CD4-positive, alpha-beta memory T cell (primary cell): ENCODE measurements at places on chromosomes 3 and 15. TPM values are rescaled to one million over a fixed set of nuclear protein-coding genes. Genes with fewer than 3 reads are reported as not detected.
A peak's percentile ranks its signal among the peaks of the same experiment; 100 is the strongest.

- no peaks in the 10 kb centered on the region for H3K4me1 ChIP-seq
- no peak overlapping the region for H3K4me3 ChIP-seq
- DNase-seq = no peak
- no peak overlapping the region for H3K27ac ChIP-seq
These were observed 18.1 kb downstream of the DNAJC13 start for GRCh38 chr3:132435224-132435910.

The MYH15 gene
- polyA plus RNA-seq = not detected

DNA sequence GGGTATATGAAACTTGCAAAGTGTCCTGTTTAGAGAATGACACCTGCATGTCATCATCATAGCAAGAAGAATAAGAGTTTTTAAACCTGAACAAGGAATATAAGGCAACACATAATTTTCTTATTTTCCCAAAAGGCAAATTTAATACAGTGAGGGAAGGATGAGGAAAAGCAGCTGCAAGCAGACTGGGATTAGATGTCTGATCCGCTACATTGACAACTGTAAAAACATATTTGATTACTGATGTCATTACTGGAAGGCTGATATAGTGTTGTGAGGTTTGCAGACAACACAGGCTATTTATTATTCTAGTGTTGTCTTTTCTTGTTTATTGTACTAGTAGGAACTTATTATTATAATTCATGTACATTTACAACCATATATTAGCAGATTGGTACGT is 528.7 kb downstream of the ZIC1 start:
- H3K4me3 ChIP-seq = no peak overlapping the region
- H3K36me3 ChIP-seq = no peaks in the 10 kb centered on the region
- no peaks in the 10 kb centered on the region for H3K4me1 ChIP-seq
- H3K27me3 ChIP-seq = no peaks in the 10 kb centered on the region

The CPA3 gene
- not detected for polyA plus RNA-seq

The PODXL2 gene
- polyA plus RNA-seq = 8.0 TPM

GRCh38 chr3:10281951-10282350 is 10.8 kb downstream of the GHRL start:
- no peak overlapping the region for H3K27ac ChIP-seq
- no peak overlapping the region for H3K4me3 ChIP-seq
- H3K36me3 ChIP-seq = peaks cover 46% of the 10 kb centered on the region
- no peaks in the 10 kb centered on the region for H3K27me3 ChIP-seq
- peaks cover 23% of the 10 kb centered on the region for H3K4me1 ChIP-seq
- DNase-seq = no peak

The NFKBIZ gene
- 7.3 TPM for polyA plus RNA-seq

DNA sequence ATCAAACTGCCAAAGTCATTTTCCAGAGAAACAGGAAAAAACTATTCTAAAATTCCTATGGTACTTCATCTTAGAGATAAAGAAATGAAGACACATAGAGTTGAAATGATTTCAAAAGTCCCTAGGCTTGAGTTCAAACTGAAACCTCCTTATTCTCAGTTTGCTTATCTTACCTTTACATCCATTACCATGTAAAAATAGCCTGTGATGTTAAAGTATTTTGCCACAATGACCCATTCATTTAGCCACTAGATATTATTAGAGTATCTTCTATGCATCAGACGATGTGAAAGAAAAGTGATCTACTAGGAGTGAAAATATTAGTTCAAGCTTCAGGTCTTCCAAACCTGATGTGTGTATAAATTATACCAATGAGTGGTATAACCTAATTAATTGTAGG is 55.1 kb upstream of the TTC14 start:
- no peaks in the 10 kb centered on the region for H3K36me3 ChIP-seq
- no peaks in the 10 kb centered on the region for H3K27me3 ChIP-seq
- no peak overlapping the region for H3K4me3 ChIP-seq
- no peak overlapping the region for H3K27ac ChIP-seq
- H3K4me1 ChIP-seq = no peaks in the 10 kb centered on the region

DNA sequence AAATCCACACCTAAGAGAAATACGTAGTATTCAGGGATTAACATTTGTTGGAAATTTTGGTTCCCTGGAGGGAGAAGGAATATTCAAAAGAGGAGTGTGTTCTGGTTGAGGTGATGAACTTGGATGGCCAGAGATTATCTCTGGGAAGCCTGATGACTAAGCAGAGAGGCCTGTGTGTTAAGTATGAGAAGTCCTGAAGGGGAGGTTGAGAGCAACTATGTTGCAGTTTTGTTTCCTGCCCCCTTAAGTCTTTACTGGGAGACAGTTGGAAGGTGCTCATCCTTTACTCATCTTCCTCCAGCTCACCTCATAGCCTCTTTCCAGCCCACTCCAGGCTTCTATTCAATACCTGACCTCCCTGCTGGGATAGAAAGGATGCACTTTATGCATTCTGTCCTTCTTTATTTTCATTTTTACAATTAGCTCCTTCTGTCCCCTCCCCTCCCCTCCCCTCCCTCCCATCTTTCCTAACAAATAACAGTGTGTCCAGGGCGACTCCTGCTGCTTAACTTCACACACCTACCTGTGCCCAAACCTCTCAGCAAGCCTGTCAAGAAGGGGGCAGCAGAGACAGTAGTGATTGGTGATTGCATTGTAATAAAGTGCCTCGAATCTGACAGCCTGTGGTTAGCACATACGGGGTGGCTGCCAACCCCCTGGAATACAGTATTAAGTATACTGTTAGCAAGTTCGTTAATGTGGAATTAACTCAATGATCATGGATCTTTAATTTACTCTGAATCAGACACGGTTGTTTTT is 11.9 kb downstream of the RAP2B start:
- H3K4me1 ChIP-seq = peaks cover 17% of the 10 kb centered on the region
- no peaks in the 10 kb centered on the region for H3K36me3 ChIP-seq
- no peak overlapping the region for H3K27ac ChIP-seq
- no peaks in the 10 kb centered on the region for H3K27me3 ChIP-seq
- DNase-seq = no peak

The MESP2 gene
- polyA plus RNA-seq = not detected

The PLSCR2 gene
- 0.20 TPM for polyA plus RNA-seq

DNA sequence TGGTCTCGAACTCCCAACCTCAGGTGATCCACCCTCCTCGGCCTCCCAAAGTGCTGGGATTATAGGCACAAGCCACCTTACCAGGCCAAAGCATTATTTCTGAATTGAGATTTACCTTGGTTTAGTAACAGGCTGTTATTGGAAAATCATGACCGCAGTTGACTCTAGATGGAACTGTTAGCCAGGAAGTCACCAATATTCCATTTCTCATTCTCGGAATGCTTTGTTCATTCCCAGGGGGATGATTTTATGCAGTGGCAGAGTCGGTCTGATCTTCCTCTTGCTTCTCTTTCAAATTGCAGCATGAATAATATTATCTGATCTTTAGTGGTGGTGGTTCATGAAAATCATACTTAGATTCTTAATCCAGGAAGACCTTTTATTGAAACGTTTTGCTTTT is 195.5 kb upstream of the MBNL1 start:
- no peak overlapping the region for H3K27ac ChIP-seq
- no peaks in the 10 kb centered on the region for H3K36me3 ChIP-seq
- H3K4me3 ChIP-seq = no peak overlapping the region
- no peaks in the 10 kb centered on the region for H3K27me3 ChIP-seq
- no peaks in the 10 kb centered on the region for H3K4me1 ChIP-seq

- H3K4me3 ChIP-seq = no peak within 1 kb of the TSS
- no peak for DNase-seq
- H3K36me3 ChIP-seq = no peaks in the 10 kb centered on the region
- H3K4me1 ChIP-seq = no peaks in the 10 kb centered on the region
- no peaks in the 10 kb centered on the region for H3K27me3 ChIP-seq
These were observed at the start of gene CLDN16 for GRCh38 chr3:190387578-190388213. CLDN16 (plus strand) TSS chr3:190388163; CDS start chr3:190388330, 167 bp downstream.

GRCh38 chr3:5644773-5645670 is 457.5 kb downstream of the EDEM1 start:
- no peaks in the 10 kb centered on the region for H3K36me3 ChIP-seq
- no peak for DNase-seq
- H3K27me3 ChIP-seq = no peaks in the 10 kb centered on the region
- H3K4me1 ChIP-seq = no peaks in the 10 kb centered on the region
- H3K4me3 ChIP-seq = no peak overlapping the region

The TLR9 gene
- not detected for polyA plus RNA-seq

The MRPL47 gene
- 61.8 TPM for polyA plus RNA-seq

The ALG1L2 gene
- not detected for polyA plus RNA-seq

GRCh38 chr15:81288040-81288439 is 35.9 kb downstream of the STARD5 start:
- no peak overlapping the region for H3K4me3 ChIP-seq
- peak overlapping the region; percentile 58 for H3K27ac ChIP-seq
- H3K4me1 ChIP-seq = peaks cover 88% of the 10 kb centered on the region
- H3K27me3 ChIP-seq = no peaks in the 10 kb centered on the region
- DNase-seq = no peak

DNA sequence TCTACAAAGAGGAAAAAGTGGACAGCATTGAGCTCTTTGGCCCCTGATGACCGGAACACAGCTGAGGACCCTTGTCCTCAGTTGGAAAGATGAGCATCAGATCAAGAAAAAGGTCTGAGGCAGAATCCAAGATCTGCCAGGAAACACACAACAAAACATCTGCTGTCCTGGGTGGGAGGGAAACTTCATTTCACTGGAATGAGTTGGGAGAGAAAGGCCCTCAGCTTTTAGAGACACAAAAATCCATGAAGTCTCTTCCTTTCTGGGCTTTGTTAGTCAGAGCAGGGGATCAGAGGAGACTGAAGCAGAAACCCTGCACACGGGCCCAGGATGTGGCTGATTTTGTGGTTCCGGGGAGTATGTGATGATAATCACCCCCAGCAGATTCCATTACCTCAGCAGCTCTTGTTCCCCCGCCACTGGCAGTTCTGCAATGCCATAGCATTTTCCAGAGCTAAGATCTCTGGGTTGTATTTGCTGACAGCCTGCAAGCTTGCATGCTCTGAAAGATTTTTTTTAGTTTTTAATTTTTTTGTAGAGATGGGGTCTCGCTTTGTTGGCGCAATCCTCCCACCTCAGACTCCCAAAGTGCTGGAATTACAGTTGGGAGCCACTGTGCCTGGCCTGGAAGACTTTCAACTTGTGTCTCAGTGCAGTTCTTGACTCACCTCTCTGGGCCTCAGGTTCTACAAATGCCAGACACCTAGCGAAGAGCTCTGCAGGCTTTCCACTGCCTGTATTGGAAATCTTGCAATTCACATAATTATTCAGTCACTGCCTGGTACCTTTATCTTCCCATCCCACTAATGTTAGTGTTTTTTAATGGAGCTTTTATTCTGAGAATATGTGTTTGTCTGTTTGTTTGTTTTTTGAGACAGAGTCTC is 5.8 kb upstream of the TATDN2 start:
- peaks cover 54% of the 10 kb centered on the region for H3K4me1 ChIP-seq
- H3K36me3 ChIP-seq = no peaks in the 10 kb centered on the region
- no peaks in the 10 kb centered on the region for H3K27me3 ChIP-seq

The COLQ gene
- 2.8 TPM for polyA plus RNA-seq

DNA sequence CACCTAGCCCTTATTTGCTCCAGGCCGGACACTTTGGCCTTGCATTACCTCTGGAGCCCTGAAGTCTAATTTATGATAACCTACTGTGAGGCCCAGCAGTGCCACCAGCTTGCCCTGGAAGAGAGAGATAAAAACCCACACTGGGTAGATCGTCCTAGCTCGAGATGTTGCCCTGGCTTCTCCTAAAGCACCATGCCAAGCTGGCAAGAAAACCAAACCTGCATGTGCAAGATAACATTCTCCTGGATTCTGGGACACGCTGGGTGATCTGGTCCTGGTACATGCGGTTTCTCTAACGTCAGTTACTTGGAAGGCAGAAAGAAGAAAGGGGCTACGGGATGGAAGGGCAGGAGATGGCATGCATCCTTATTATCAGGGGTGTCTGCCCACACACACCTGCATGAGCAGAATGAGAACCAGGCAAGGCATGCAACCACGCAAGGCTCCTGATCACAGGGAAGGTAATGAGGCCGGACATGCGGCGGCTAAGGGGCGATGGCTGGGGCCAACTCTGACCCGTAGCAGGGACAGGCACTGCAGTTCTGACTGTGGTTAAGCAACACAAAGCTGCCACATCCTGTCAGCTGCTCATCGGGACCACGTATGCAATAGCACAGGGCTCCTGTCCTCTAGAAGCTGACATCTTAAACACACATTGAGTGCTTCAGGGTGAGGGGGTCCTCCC is 73.0 kb downstream of the OXNAD1 start:
- peaks cover 6% of the 10 kb centered on the region for H3K36me3 ChIP-seq
- DNase-seq = peak; percentile 63
- H3K27me3 ChIP-seq = no peaks in the 10 kb centered on the region
- H3K4me1 ChIP-seq = peaks cover 39% of the 10 kb centered on the region
- peak overlapping the region; percentile 23 for H3K27ac ChIP-seq
- no peak overlapping the region for H3K4me3 ChIP-seq

DNA sequence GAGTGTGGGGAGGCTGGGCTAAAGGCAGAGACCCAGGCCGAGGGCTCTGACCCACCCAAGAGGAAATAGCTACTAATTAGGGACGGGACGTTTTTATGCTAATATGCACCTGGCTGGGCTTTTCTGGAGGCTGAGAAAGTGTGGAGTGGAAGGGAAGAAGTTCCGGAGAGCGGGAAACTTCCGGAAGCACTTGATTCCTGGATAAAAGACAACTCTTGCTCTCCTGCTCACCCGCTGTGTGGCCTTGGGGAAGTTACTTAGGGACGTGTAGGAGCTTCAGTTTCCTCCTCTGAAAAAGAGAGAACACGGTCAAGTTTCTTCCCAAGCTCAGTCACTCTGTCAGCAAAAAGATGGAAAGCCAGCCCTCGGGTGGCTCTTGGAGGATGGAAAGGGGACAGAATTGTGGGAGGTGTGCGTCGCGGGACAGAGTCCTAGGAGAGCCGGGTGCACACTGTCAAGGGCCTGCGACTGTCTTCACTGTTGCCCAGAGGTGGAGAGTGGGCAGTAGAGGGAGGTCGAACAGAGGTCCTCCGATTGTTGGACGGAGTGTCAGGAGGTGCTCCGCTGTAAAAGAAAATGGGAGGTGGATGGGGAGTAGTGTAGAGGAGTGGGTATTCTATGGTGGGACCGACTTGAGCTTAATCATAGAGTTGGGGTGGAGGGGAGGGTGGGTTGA is 43.2 kb downstream of the EPHB3 start:
- peaks cover 33% of the 10 kb centered on the region for H3K4me1 ChIP-seq
- DNase-seq = no peak
- H3K27me3 ChIP-seq = peaks cover 25% of the 10 kb centered on the region
- H3K4me3 ChIP-seq = no peak overlapping the region
- no peaks in the 10 kb centered on the region for H3K36me3 ChIP-seq
- H3K27ac ChIP-seq = no peak overlapping the region
